ENCODE measurements at places on chromosomes 7 and 10.

- no peak for DNase-seq
These were observed 102.6 kb downstream of the CPXM2 start for GRCh38 chr10:123788981-123789380.

DNA sequence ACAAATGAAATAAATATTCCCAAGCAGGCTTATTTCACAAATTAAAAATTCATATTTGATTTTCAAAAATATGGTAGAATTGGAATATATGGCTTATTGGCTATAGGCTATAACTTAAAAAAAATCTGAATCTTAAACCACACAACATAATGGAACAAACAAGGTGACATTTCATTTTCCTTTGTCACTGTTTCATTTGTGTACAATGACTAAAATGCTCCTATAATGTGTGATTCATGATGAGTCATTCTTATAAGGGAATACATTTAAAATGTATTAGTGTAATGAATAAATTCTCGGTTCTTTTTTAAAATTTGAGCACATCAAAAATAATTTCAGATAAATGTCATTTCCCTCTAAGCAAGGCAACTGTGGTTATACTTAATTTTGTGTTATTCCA is 148.0 kb upstream of the ANK3 start:
- DNase-seq = no peak

- no peak for DNase-seq
These were observed 126.4 kb downstream of the RNLS start for GRCh38 chr10:88456730-88457129.

DNA sequence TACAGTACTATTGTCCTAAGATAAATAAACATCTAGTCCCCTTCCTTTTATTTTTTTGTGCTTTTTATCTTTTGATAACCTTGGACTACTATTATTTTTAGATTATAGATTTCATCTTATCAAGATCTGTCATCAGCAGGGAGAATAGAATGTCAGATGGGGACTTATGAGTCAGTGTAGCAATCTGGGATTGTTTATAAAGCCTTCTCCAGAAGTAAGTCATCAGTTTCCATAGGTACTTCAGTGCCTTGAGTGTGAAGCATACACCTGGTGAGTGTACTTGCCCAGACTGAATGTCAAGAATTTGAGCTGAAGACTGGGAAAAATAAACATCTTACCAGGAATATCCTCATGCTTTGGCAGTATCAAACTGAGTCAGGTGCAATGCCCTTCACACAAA is 2.1 kb downstream of the CASD1 start:
- DNase-seq = no peak

GRCh38 chr10:70911386-70911785 is 23.0 kb upstream of the PCBD1 start:
- no peak for DNase-seq

DNA sequence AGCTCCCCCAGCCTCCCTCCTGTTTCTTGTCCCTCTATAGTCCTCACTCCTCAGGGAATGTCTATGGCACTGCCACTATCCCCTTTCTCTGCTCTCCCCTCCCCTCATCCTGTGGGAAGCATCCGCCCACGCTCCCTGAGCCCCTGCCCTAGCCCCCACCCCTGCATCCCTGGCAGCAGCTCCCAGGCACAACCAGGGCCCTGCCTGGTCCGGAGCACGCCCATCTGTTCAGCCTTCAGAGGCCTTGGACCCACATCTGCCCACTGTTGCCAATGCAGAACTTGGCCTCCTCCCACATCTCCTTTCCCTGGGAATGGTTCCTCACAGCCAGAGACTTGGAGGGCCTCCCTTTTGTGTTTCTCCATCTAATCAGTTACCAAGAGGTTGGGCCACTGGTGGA is 20.4 kb upstream of the TBRG4 start:
- DNase-seq = no peak

- DNase-seq = no peak
These were observed 166.4 kb upstream of the TNRC18 start for GRCh38 chr7:5589819-5590595.

- no peak for DNase-seq
These were observed 85.8 kb downstream of the TCF7L2 start for GRCh38 chr10:113035732-113036312.

DNA sequence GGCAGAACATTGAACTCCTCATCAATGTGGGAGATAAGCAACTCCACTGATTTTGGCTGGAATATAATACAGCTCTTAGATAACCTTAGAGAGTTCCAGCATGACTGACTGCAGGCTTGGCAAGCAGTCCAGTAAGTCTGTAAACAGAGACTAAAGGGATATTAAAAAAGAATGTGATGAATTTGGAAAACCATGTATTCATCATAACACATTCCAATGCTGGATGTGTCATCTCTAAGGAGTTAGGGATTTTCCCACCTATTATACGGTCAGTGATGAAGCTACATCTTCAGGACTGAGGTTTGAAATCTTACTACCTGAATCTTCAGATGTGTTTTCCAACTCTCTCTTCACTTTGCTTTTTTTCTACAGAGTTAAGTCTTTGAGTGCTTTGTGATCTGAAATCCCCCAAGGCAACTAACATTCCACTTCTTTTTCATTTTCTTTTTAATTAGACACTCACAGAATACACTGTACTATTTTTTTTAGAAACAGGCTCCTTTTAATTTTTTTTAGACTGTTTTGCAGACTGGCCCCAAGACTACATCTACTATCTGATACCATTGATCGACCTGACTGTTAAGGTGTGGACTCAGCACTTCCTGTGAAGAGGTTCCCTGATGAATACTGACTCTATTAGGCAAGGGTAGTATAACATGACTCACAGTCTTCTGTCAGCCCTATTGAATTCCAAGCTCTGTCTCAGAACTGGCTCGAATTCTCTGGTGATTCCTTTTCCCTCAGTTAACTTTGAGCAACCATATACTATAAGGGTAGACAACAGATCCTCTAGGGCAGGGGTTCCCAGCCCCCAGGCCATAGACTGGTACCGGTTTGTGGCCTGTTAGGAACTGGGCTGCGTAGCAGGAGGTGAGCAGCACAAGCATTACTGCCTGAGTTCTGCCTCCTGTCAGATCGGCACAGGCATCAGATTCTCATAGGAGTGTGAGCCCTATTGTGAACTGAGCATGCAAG is 678.2 kb downstream of the GRM8 start:
- no peak for DNase-seq

GRCh38 chr7:84238596-84238995 is 44.0 kb upstream of the SEMA3A start:
- DNase-seq = no peak

DNA sequence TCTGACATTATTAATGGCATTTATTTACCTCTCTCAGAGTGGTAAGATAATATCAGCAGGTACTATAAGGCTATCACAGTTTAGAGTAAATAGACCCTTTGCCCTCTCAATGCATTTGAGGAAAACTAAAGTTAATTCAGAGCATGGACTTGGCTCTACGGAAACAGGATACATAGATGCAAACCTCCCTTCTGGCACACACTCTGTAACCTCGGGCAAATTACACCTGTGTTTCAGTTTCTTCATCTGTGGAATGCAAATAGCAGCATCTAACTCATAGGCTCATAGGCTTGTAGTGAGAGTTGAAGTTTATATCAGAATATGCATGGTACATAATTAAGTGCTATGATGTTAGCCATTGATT is 5.6 kb downstream of the RAPGEF5 start:
- no peak for DNase-seq

DNA sequence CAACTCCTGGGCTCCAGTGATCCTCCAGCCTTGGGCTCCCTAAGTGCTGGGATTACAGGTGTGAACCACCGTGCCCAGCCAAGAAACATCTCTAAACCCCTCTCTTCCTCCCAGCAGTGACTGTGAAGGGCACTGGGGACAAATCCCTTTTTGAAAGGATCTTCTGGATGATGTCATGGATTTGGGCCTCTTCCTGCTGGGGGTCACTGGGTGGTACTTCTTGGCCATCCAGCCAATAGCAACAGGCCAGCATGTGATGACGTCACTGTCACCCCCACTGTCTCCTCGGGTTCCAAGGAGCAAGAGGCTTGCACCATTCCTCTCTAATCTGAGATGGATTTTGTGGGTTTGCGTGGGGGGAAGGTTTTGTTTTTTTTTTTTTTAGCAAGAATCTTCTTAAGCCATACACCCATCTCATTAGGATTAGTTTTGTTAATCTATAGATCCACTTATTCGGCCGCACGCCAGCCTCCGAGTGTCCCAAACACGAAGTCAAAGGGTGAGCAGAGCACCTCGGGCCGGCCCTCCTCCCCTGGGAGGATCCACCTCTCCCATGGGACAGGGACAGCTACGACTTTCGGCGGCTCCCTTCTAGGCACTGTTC is 29.4 kb upstream of the TNRC18 start:
- no peak for DNase-seq

- no peak for DNase-seq
These were observed 240.6 kb upstream of the SEMA3C start for GRCh38 chr7:81159402-81159801.

GRCh38 chr7:157895520-157896375 is 558.9 kb downstream of the DNAJB6 start:
- no peak for DNase-seq

- peak; percentile 53 for DNase-seq
These were observed 405 bp upstream of the ENTPD1 start for GRCh38 chr10:95755511-95756004.

DNA sequence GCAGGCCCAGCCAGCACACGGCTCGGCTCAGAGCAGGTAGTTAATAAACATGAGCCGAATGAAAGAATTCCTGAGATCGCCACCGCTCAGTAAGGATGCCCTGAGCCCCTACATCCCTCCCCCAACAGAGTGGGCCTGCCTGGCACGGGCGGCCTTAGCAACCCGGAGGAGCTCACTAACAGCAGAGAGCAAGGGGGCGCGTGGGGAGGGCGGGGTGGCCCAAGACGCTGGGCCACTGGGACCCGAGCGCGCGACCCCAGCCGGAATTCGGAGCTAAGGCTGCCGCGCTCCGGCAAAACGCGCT is 403 bp upstream of the ENO4 start:
- no peak for DNase-seq

- DNase-seq = no peak
These were observed 22.3 kb downstream of the HYAL4 start for GRCh38 chr7:123867225-123867624.

DNA sequence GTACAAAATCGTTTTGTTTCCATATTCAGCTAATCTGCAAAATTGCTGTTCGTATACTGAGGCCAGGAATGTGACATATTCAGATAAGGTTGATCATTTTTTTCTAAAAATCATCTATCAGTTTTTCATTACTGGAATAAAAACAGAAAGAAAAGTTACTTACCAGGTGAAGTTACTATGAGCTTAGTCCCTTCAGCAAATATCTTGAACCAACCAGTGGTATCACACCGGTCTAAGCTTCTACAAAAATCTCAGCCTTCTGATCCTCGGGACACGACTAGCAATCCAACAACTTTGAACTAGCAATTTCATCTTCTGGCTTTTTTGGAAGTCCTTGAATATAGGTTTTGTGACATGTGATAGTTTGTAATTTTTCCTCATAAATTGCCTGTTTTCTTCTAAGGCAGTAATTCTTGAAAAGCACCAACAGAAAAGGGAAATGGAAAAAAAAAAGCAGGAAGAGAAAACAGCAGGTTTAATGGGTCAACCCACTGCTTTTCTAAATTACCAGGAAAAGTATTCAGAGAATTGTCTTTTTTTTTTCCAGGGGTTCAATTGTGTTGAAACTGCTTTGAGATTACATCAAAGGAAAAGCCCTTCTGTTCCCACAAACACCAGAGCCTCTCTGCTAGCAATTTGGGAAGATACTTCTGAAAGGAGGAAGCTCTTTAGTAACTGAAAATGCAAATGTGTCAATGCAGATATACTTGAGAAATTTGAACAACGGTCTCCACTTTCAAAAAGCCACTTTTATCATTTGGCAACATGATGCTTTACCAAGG is 2.9 kb upstream of the TARP start:
- DNase-seq = no peak

- no peak for DNase-seq
These were observed 383.2 kb downstream of the DNAJB6 start for GRCh38 chr7:157719705-157720655.

- no peak for DNase-seq
These were observed 13.1 kb upstream of the UBE3C start for GRCh38 chr7:157125376-157126223.

- DNase-seq = no peak
These were observed 25.1 kb downstream of the SNX8 start for GRCh38 chr7:2289111-2289586.

GRCh38 chr10:29712108-29712507 is 77.3 kb upstream of the SVIL start:
- DNase-seq = no peak

DNA sequence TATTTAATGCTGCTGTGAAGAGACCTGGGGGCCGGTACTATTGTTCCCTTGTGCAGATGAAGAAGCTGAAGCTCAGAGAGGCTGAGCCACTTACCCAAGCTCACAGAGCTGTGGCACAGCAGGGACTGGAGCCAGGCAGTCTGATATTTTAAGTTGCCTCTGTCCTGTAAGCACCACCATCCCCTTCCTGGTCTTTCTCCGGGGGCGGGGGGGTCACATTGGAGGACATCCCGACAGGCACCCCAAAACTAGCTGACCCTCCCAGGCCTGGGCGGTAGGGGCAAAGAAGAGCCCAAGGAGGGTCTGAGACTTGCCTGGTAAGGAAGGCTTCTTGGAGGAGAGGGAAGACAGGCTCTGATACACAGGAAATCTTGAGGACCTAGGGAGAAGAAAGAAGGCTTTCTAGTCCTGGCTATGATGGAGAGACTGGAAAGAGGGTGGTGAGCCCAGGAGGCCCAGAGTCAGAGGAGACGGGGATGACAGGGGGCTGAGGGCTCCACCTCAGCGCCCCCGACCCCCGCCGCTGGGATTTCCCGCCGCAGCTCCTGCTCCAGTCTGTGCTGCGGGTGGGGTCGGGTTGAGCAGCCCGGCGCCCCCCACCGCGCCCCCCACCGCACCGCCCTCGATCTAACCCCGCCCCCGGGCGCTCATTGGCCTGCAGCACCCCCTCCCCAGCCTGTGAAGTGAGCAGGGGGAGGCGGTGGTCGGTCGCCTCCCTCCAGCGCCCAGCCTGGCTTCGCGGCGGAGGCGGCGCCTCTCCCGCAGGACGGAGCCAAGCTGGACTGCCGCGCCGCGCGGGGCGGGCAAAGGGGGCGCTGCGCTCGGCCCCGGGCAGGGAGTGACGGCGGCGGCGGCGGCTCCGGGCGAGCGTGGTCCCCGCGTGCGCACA is at the start of gene ADCYAP1R1:
Gene ADCYAP1R1, plus strand, starts transcription at position 711 of the 889 bp plus-strand sequence. CDS start 10,957 bp downstream, outside the sequence.
- DNase-seq = peak; percentile 42

DNA sequence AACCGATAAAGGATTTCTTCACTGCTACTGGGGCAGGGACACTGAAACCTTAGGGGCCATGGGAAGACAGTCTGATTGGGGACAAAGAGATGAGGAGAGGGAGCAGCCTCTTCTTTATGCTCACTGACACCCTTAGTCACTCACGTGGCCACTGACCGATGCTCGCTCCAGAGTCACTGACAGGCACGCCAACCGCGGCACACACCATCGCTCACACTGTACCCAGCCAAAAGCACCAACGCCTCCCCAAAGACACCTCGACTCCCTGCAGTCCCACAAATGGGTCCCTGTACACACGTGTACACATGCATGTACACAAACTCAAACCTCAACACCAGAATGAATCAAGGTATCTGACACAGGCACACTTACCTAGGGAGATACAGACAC is 35.3 kb upstream of the SLF2 start:
- DNase-seq = no peak
